ENCODE measurements at places on chromosomes 3 and 15.

DNA sequence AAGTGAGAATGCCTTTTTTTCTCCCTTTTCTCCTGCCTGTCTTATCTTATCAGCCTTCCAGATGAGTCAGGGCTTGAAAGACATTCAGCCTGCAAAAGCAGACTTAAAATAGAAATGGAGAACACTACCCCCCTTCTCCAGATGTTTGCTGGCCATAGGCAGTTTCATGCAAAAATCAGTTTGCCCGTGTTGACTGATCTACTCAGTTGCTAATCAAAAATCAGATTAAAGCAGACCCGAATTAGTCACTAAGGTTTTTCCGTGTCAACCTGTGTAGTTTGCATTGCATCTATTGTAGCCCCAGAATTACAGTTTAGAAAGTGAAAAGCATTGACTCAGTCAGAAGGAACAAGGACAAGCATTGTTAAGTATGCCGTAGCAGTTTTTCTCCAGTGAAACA lies 56.2 kb downstream of the IL5RA start:
- DNase-seq = no peak

- DNase-seq = no peak
These were observed 951.3 kb downstream of the ZPLD1 start for GRCh38 chr3:103385961-103386656.

- DNase-seq = no peak
These were observed 59.2 kb downstream of the EXOG start for GRCh38 chr3:38555149-38555840.

DNA sequence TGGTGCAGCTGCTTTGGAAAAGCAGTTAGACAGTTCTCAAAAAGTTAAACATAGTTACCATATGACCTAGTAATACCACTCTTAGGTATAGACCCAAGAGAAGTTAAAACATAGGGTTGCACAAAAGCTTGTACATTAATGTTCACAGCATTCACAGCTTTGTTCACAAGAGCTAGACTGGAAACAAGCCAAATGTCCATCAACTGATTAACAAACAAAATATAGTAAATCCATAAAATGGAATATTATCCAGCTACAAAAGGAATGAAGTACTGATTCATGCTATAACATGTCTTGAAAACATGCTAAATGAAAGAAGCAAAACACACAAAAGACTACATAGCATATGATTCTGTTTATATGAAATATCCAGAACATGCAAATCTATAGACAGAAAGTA lies 2.8 kb upstream of the COPG1 start:
- DNase-seq = no peak

DNA sequence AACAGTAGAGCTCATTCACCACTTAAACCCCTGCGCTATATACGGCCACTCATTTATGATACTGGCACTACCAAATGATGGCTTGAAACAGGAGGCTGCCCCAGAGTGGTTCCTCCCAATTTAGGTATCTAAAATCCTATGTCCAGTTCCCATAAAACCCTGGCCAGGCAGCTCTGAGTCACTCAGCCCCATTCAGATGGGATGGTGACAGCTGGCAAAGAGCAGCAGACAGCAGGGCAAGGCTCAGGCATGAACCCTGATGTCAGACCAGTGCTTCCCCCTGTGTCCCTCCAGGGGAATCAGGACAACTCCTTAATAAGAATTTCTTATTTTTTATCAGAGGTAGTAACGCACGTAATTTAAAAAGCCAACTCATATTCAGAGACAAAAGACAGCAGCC lies 77.2 kb upstream of the RNU6-1 start:
- no peak for DNase-seq

DNA sequence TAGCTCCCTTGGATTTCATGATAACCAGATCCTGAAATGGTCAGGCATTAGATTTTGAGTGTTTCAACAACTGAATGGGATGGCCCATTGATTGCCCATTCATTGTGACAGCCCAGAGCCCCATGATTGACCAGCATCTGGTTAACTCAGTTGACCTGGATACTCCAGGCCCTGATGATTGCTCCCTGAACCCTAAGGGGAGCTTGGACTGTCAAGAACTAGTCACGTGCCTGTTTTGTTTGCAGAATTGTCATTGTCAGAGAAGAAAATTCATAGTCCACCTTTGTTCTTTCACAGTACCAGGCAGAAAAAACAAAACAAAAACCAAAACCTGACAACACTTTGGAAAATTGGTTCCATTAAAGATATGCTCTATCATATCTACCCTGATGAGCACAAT lies 241.3 kb upstream of the ONECUT1 start:
- DNase-seq = no peak

- DNase-seq = no peak
These were observed 110.3 kb downstream of the PPP2R3A start for GRCh38 chr3:136075811-136076210.

DNA sequence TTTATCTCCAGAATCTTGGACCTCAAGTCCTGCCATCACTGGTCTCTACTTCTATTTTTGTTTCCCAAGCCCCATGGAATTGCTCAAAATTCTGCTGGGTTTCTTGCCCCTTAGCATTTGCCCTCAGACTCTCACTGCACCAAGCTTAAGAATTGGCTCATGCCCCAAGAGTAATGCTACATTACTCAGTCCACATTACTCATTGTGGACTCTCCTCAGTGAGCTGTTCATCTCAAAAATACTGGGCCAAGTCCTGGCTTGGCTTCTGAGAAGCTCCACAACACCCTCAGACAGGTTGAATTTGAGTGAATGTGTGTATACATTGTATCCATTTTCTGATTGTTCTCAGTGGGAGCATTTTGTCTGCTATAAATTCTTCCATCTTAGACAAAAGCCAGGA lies 364.4 kb upstream of the ARHGEF26 start:
- no peak for DNase-seq

- no peak for DNase-seq
These were observed 11.7 kb upstream of the MBNL1 start for GRCh38 chr3:152256851-152257562.

DNA sequence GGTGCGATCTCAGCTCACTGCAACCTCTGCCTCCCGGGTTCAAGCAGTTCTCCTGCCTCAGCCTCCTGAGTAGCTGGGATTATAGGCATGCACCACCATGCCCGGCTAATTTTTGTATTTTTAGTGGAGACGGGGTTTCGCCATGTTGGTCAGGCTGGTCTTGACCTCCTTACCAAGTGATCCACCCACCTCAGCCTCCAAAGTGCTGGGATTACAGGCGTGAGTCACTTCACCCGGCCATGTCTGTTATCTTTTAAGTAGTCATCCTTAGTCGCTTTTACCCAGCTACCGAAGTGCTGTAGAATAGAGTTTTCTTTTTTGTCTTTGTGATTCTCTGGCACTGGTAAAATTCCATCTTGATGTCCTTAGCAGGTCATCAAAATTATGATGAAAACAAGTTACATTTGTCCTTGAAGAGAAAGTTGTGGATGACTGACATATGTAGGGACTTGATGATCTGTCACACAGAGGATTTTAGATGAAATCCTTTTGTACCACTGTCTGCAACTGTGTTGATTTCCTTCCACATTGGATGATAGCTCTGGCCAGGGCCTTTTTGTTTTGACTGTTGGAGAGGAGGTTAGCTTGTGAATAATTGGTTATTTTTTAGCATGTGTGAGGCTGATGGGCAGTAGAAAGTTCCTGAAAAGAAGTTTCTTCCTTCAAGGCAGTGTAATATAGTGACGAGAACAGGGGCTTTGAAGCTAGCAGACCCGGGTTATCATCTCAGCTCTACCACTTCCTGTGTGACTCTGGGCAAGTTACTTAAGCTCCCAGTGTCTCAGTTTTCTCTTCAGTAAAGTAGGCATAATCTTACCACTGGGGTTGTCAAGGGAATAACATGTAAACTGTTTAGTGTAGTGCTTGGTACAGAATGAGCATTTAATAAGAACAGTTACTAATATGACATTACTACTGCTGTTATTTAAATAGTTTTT lies 18.8 kb downstream of the ATG7 start:
- DNase-seq = no peak

- no peak for DNase-seq
These were observed 328.9 kb upstream of the RBMS3 start for GRCh38 chr3:28951772-28952556.

DNA sequence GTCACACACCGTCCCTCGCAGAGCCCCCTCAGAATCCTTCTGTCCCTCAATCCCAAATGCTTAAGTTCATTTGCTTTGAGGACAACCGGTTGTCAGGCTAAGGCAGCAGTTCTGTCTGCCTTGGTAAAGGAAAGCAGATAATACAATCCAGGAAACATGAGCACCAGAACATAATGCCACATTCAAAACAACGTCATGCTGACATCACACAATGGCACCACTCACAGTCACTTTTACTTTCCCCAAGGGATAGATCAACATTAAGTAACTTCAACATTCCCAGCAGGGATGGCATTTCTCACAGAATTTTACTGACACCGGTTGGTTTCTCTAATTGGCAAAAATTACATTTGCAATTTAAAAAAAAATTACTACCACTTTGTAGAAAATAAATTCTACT lies 74.6 kb upstream of the PSMD6 start:
- no peak for DNase-seq

- DNase-seq = no peak
These were observed 145.7 kb upstream of the RORA start for GRCh38 chr15:61374848-61375247.

- DNase-seq = no peak
These were observed 306.2 kb upstream of the ATP11B start for GRCh38 chr3:182487143-182487542.

DNA sequence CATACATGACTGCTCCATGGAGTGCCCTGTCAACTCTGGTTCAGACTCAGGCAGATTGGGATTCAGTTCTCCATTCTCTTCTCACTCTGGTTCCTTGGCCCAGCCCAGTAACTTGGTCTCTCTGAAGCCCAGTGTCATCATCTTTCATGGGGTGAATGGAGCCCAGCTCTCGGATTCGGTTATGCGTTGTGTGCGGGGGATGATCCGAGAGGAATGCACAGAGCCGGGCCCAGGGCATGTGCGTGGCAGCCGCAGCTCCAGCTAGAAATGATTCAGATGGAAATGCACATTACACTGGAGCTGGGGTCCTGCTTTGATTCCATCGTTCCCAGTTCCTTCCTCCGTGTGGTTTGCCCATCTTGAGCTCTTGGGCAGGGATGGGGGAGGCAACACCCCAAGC lies 189.4 kb downstream of the FEZF2 start:
- no peak for DNase-seq

GRCh38 chr3:155519078-155519477 lies 225.6 kb upstream of the STRIT1 start:
- DNase-seq = no peak

- no peak for DNase-seq
These were observed 15.6 kb downstream of the CPA3 start for GRCh38 chr3:148880681-148881080.

DNA sequence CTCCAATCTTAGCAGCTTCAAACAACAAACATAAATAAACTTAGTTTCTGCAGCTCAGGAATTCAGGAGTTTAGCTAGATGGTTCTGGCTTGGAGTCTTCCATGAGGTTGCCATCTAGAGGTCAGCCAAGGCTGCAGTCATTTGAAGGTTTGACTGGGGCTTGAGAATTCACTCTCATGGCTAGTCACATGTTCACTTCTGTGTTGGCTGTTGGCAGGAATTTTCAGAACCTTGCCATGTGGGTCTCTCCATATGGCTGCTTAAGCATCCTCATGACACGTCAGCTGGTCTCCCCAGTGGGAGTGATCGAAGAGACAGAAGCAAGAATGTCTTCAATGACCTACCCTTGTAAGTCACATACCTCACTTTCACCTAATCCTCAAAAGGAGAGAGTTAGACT lies 269.2 kb upstream of the CNTN3 start:
- DNase-seq = no peak

- DNase-seq = no peak
These were observed 268.5 kb downstream of the PTPRG start for GRCh38 chr3:61829722-61830350.

DNA sequence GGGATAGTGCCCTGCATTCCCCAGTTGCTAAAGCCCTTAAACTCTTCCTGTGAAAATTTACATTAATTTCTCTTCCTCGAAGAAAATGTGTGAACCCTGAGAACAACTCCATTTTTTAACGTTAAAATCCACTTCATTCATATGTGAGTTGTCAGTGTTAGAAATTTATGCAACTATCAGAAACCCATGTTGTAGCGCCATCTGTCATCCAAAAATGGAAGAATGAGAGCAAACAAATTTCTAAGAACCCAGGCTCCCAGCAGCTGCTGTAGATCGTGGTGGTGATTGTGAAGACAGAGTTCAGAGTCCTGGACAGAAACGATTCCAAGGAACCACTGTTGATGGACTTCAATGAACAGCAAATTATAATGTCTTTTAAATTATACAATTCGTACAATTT lies 179.7 kb upstream of the NDN start:
- no peak for DNase-seq

DNA sequence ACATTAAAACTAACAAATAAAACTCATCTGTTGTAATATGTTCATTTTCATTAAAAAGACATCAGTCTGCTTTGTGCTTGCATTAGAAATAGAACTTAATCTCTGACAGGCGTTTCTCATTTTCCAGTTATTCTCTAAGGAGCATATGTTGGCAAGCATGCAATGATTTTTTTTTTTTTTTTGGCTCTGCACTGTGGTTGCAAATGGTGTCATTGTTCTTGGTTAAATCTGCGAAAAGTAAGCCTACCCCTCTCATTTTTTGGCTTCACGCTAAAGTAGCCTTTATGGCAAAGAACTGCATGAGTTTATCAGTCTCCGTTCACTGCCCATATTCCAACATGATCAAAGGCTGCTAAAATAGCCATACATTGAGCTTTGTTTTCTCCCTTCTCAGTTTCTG lies 403.2 kb downstream of the MECOM start:
- no peak for DNase-seq

- no peak for DNase-seq
These were observed 95.3 kb upstream of the TPRG1 start for GRCh38 chr3:189076449-189076848.

- no peak for DNase-seq
These were observed 87.9 kb upstream of the ZPLD1 start for GRCh38 chr3:102346897-102347296.

DNA sequence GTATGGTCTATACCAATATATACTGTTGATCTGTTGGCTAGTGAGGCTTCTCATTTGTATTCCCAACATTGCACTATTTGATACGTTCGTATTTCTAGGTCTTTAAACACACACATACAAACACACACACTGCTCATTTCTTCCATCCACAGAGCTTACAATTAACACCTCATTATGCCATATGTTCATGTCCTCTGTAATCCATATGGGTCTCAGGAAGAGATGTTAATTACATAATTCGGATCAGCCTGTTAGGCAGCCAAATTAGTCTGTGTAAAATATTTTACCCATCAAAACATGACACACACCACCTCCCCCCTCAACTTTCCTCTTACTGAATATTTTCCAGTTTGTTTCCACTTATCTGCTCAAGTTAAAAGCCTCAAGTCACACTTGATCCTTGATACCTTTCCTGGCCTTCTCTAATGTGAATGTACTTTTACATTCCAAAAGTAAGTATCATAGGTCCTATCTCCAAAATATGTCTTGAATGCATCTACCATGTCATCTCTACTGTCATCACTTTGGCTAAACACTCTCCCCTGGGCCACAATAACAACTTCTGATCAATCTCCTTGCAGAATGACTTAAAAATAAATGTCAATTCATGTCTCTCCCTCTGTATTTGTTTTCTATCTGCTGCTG lies 28.2 kb downstream of the EOGT start:
- no peak for DNase-seq
